ENCODE measurements at places on chromosomes 2 and 18. TPM values are rescaled to one million over a fixed set of nuclear protein-coding genes. Genes with fewer than 3 reads are reported as not detected.

RNF125 gene
- 6.0 TPM for total RNA-seq

DNA sequence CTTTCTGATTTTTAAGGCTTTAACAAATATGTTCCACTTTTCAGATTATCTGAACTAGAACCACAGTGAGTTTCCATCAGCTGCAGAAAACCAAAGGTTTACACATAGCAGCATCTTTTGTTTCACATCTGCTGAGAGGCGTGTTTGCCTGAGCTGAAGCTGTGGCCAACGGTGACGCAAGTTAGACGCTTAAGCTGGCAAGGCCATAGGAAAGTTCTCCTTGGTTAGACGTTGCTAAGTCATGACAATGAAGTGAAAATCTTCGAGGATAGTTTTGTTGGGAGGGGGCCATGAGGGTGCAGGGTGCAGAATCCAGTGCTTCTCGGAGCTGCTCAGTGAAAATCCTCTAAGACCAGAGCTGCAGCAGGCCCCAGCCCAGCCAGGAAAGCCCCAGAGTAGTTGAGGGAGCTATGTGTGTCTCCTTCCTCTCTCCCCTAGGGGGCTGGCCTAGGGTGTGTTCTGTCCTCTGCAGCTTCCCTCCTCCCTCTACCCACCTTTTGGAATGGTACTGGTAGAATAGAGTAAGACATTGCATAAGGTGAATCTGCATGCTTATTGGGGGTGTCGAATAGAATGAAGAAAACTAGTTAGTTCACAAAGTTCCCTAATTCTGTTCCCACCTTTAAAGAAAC lies 105.4 kb downstream of the FHOD3 start:
- H3K36me3 ChIP-seq = no peaks in the 10 kb centered on the region
- no peaks in the 10 kb centered on the region for H3K4me1 ChIP-seq
- no peaks in the 10 kb centered on the region for H3K27me3 ChIP-seq
- DNase-seq = no peak
- no peak overlapping the region for H3K27ac ChIP-seq

- H3K36me3 ChIP-seq = no peaks in the 10 kb centered on the region
- DNase-seq = no peak
- no peaks in the 10 kb centered on the region for H3K4me1 ChIP-seq
- H3K4me3 ChIP-seq = no peak overlapping the region
Observed at GRCh38 chr18:65622436-65622835, 128.4 kb upstream of the CDH7 start.

TEX44 gene
- not detected for total RNA-seq

GRCh38 chr18:766550-766860 lies 45.5 kb downstream of the YES1 start:
- no peak overlapping the region for H3K4me3 ChIP-seq
- H3K27ac ChIP-seq = no peak overlapping the region
- H3K4me1 ChIP-seq = peaks cover 3% of the 10 kb centered on the region
- no peak for DNase-seq
- no peaks in the 10 kb centered on the region for H3K27me3 ChIP-seq
- no peaks in the 10 kb centered on the region for H3K36me3 ChIP-seq

- DNase-seq = peak; percentile 43
- H3K4me1 ChIP-seq = no peaks in the 10 kb centered on the region
- no peaks in the 10 kb centered on the region for H3K27me3 ChIP-seq
- no peak overlapping the region for H3K4me3 ChIP-seq
Observed at GRCh38 chr2:30756051-30756719, 51.1 kb downstream of the CAPN13 start.

DNA sequence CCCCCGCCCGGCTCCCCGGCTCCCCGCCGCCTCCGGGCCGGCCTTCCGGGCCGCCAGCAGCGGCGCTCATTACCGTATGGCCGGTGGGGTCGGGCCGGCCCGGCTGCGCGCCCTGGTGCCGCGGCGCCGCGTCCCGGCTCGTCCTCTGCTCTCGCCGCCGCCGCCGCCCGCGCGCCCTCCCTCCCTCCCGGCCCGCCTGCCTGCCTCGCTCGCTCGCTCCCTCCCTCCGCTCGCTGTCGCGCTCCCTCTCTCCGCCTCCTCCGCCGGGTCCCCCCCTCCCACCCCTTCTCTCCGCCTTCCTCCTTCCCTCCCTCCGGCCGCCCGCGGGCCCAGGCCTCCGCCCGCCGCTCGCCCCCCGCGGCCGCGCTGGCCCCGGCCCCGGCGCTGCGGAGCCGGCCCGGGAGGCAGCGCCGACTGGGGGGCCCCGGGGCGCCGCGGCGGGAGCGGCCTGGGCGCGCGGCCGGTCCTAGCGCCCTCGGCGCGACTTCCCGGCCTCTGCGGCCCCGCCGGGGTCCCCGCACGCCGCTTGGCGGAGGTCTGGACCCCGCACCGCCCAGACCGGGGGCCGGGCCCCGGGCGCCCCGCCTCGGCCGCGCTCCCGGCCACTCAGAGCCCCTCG lies at the start of gene DNMT3A:
TSS of gene DNMT3A (minus strand) at position 173 of the 619 bp plus-strand sequence. CDS start 27,941 bp downstream, outside the sequence.
- no peaks in the 10 kb centered on the region for H3K36me3 ChIP-seq
- peak within 1 kb of the TSS; percentile 24 for H3K4me3 ChIP-seq
- H3K27ac ChIP-seq = peak within 1 kb of the TSS; percentile 73
- peak; percentile 85 for DNase-seq

DNA sequence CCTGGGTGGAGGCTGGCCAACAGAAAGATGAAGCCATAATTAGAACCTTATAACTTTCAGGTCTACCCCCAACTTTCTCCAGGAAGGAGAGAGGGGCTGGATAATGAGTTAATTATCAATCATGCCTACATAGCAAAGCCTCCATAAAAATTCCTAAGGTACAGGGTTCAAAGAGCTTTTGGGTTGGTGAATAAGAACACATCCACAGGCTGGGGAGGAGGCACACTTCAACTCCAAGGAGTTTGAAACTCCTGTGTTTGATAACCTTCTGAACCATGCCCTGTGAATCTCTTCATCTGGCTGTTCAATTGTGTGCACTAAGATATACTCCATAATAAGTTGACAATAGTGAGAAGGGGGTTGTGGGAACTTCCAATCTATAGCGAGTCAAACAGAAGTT lies 552.3 kb downstream of the TDRD15 start:
- H3K36me3 ChIP-seq = no peaks in the 10 kb centered on the region
- no peaks in the 10 kb centered on the region for H3K27me3 ChIP-seq
- no peaks in the 10 kb centered on the region for H3K4me1 ChIP-seq
- peak overlapping the region; percentile 14 for H3K4me3 ChIP-seq
- DNase-seq = no peak

- no peak for DNase-seq
- H3K4me3 ChIP-seq = no peak overlapping the region
- no peaks in the 10 kb centered on the region for H3K36me3 ChIP-seq
- H3K27ac ChIP-seq = no peak overlapping the region
- no peaks in the 10 kb centered on the region for H3K27me3 ChIP-seq
- H3K4me1 ChIP-seq = no peaks in the 10 kb centered on the region
Observed at GRCh38 chr2:186771395-186771794, 77.5 kb downstream of the FAM171B start.

CDH20 gene
- total RNA-seq = 0.16 TPM

GRCh38 chr2:240585681-240586197 lies 795 bp upstream of the CAPN10 start:
- DNase-seq = no peak
- peak overlapping the region; percentile 82 for H3K4me3 ChIP-seq
- no peaks in the 10 kb centered on the region for H3K27me3 ChIP-seq
- H3K27ac ChIP-seq = peak overlapping the region; percentile 89
- peaks cover 28% of the 10 kb centered on the region for H3K4me1 ChIP-seq

DNA sequence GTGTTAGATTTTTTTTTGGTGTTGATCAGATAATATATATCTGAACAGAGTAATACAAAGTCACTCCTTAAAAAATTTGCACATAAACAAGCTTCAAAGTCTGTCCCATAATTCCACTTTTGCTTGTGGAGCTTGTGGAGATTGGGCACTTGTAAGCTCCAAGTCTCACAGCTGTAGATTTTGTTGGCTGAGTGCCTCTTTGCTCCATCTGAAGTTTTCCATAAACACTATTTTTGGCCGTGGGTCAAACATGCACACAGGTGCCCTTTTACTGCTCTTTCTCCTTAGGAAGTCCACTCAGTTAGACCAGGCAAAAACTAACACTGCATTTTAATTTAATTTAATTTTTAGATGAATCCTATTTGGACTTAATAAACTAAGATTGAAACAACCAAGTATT lies 3.6 kb upstream of the KCNJ13 start:
- peak overlapping the region; percentile 2 for H3K27ac ChIP-seq
- no peak for DNase-seq
- no peak overlapping the region for H3K4me3 ChIP-seq
- H3K4me1 ChIP-seq = no peaks in the 10 kb centered on the region
- H3K27me3 ChIP-seq = no peaks in the 10 kb centered on the region
- H3K36me3 ChIP-seq = no peaks in the 10 kb centered on the region

IL1R1 gene
- 95.9 TPM for total RNA-seq

SLC8A1 gene
- 33.9 TPM for total RNA-seq

DNA sequence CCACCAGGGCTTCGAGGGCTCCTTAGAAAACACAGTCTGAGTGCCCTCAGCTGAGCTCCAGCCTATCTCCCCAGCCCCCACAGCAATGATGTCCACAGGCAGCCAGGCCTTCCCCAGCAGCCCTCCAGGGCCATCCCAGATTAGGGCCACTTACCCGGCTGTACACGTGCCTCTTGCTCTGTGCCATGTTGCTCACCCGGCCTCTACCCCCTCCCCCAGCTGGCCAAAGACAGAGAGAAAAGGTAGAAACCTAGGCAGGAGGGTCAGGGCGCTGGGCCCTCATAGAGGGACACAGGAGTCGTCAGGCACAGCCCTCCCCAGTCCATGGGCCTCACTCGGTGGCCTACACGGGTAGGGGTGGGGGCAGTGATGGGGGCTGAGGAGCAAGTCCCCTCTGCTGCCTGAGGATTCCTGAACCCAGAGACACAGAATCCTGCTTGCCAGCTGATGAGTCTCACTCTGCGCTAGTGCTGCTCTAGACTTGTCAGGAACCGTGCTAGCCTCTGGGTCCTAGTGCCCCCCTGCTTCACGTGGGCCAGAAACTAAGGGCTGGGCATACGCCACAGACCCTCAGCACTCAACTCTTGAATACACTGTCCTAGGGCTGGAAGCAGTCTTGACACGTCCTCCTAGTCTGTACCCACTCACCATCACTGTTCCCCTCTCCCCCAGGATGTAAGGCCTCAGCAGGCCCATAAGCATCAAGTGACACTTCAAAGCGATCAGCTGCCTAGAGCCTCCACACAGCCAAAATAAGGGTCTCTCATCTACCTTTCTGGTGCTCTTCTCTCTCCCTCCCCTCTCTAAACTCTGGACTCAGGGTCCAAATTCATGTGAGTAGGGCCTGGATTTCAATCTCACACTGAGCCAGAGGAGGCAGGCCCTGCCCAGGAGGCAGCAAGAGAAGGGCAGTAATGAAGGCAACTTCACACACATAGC lies at the start of gene DCTN1:
TSS of gene DCTN1 (minus strand) at position 461 of the 939 bp plus-strand sequence. CDS start at position 187, 274 bp downstream.
- no peaks in the 10 kb centered on the region for H3K27me3 ChIP-seq
- H3K4me1 ChIP-seq = peaks cover 3% of the 10 kb centered on the region
- DNase-seq = peak; percentile 71
- H3K36me3 ChIP-seq = no peaks in the 10 kb centered on the region

GRCh38 chr2:235930701-235931100 lies 237.5 kb downstream of the GBX2 start:
- H3K36me3 ChIP-seq = peaks cover 2% of the 10 kb centered on the region
- H3K27me3 ChIP-seq = no peaks in the 10 kb centered on the region
- H3K4me3 ChIP-seq = no peak overlapping the region
- no peak overlapping the region for H3K27ac ChIP-seq
- H3K4me1 ChIP-seq = no peaks in the 10 kb centered on the region

ADCYAP1 gene
- total RNA-seq = 11.1 TPM

- H3K27me3 ChIP-seq = no peaks in the 10 kb centered on the region
- H3K27ac ChIP-seq = no peak overlapping the region
- no peaks in the 10 kb centered on the region for H3K36me3 ChIP-seq
- DNase-seq = no peak
- no peak overlapping the region for H3K4me3 ChIP-seq
- H3K4me1 ChIP-seq = no peaks in the 10 kb centered on the region
Observed at GRCh38 chr2:211070547-211070946, 514.1 kb downstream of the CPS1 start.

ANKRD53 gene
- 1.3 TPM for total RNA-seq

GRCh38 chr2:172788871-172789270 lies 53.2 kb downstream of the RAPGEF4 start:
- H3K36me3 ChIP-seq = no peaks in the 10 kb centered on the region
- H3K4me1 ChIP-seq = no peaks in the 10 kb centered on the region
- H3K4me3 ChIP-seq = no peak overlapping the region
- H3K27me3 ChIP-seq = no peaks in the 10 kb centered on the region
- no peak for DNase-seq

REG1B gene
- total RNA-seq = 11.0 TPM
